NCI-H1048 (cell line): ENCODE measurements at places on chromosomes 2 and 18.

- DNase-seq, result no peak
These were observed 162.8 kb downstream of the LRP1B start for GRCh38 chr2:141967980-141968379.

GRCh38 chr2:85785027-85785822, 31.4 kb downstream of the ATOH8 start:
- DNase-seq, result no peak

DNA sequence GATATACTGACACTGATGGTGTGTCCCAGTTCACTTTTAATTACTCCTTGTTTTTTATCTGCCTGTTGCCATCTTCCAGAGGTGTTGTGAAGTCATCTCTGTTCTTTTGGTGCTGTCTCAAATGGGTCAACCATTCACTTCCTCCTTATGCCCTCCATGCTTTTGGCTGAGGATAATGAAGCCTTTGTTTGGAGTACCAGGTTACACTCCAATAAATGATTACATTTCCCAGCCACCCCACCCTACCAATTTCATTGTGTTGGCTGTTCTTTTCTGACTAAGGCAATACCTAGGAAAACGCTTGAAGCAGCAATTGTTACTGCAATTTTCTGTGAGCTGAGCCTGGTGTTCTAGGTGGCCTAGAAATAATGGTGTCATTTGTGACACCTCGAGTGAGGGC, 29.8 kb upstream of the ACTG2 start:
- DNase-seq, result no peak

- no peak for DNase-seq
These were observed 32.3 kb downstream of the MYO5B start for GRCh38 chr18:50162486-50163304.

DNA sequence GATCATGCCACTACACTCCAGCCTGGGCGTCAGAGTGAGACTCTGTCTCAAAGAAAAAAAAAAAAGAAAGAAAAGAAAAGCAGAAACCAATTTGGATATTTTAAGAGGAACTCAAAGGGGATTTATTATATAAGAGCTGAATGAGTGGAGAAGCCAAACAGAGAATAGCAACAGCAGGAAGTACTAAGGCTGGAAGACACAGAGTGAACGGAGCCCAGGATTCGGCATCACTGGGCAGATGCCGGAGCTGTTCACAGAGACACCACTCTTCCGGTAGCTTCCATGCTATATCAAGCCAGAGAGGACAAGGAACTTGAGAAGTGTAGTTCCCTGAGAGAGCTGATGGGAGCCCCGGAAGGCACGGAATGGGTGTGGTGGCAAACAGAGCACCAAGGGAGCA, 47.0 kb upstream of the CABLES1 start:
- DNase-seq, result no peak

GRCh38 chr2:11303290-11304013, 41.0 kb downstream of the ROCK2 start:
- DNase-seq, result no peak

GRCh38 chr18:10330428-10330827, 124.0 kb upstream of the APCDD1 start:
- DNase-seq, result no peak

DNA sequence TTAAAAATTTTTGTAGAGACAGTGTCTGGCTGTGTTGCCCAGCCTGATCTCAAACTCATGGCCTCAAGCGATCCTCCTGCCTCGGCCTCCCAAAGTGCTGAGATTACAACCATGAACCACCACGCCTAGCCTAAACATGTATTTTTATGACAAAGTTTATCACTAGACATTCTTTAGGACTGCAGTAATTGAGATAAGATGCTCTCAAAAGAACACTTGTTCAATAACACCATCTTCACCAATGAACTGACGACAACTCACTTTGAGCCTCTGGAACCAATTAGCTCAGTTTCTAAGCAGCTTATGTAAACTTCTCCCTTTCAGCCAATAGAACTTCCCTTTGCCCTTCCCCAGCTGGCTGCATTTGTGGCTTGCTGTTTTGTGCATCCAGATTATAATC, 15.3 kb upstream of the PPP4R1 start:
- no peak for DNase-seq

DNA sequence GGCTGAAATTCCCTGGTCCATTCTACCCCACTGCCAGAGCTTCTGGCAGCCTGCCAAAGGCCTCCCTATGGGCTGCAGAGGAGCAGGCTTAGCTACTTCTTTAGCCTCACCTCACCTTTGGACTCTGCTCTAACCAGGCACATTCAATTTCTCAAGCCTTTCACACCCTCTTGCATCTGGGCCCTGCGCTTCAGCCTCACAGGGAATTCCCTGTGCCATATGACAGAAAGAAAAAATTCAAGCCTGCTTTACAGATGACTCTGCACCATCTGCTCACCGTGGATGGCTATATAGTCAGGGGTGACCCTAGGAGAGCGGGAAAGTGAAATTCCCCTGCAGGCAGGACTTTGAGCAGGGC, 62.5 kb downstream of the REEP1 start:
- no peak for DNase-seq

- DNase-seq, result no peak
These were observed 34.6 kb upstream of the IMPA2 start for GRCh38 chr18:11946756-11947155.

- DNase-seq, result no peak
These were observed 33.3 kb downstream of the BMP10 start for GRCh38 chr2:68837861-68838341.

DNA sequence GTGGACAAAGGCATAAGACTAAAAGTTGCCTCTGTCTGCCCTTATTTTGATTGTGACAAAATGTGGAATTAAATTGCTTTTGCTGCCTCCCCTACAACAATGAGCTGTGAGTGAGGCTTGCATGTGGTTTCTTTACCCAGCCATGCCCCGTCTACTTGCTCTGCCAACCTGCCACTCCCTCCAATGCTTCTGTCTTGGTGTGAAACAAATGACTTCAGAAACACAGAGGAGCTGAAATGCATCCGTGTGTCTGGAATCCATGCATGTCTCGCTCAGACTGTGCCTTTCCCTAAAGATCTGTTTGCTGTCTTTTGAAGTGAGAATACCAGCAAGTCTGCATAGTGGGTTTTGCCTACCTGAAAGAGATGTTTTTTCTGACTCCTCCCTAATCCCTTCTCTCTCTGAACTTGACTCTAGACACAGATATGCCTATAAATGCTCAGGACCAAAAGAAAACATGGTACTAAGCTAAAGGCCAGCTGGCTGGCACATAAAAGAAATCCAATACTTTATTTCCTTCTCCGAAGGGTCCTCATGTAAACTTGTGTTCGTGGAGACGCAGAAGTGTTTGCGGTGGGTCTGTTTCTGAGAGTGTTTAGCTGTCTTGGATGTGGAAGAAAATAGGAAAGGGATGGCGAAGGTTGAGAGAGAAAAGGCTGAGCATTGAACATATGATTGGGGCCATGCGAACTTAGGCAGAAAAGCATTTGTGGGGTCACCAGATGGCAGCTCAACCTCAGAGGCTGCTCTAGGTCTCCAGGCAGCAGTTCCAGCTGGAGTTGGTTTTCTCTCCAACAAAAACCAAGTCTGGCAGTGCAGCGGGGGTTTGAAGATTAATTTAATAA, 120.5 kb downstream of the CCBE1 start:
- DNase-seq, result no peak

GRCh38 chr18:65610939-65611338, 139.9 kb upstream of the CDH7 start:
- DNase-seq, result no peak

GRCh38 chr2:207514451-207514850, 15.3 kb upstream of the CREB1 start:
- no peak for DNase-seq

DNA sequence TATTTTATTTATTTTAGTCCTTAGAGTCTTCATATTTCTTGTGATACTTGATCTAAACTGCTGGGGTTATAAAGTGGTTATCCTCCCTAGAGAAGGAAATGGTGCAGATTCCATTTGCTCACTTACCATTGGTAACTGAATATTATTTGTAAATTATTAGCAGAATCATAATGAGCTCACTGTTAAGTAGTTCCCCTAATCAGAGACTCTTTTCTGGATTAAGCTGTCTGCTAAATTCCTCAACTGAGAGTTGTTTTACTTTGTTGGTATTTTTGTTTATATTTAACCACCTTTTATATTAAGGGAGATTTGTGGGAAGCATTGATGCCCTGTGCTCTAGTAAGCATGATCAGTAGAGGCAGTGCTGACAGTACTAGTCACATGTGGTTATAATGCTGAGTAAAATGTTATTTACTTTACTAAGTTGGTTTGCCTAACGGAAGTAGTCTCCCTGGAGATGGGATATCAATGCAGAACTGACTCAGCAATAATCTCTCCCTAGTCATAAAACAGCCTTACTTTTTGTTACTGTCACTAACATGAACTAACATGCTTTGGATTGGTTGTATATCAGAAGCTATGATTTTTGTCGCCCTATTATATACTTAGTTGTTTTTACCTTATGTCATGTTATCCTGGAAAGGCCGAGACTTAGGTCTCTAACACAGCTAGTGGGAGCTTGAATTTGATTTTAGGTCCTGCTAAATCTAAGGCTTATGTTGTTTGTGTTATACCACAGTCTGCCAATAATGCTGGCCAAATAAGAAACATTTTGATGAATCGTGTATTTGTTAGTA, 166.7 kb downstream of the MCFD2 start:
- no peak for DNase-seq

- no peak for DNase-seq
These were observed 33.9 kb upstream of the FOSL2 start for GRCh38 chr2:28358668-28359201.

- DNase-seq, result no peak
These were observed 691 bp downstream of the BIRC6 start for GRCh38 chr2:32357318-32358110.

DNA sequence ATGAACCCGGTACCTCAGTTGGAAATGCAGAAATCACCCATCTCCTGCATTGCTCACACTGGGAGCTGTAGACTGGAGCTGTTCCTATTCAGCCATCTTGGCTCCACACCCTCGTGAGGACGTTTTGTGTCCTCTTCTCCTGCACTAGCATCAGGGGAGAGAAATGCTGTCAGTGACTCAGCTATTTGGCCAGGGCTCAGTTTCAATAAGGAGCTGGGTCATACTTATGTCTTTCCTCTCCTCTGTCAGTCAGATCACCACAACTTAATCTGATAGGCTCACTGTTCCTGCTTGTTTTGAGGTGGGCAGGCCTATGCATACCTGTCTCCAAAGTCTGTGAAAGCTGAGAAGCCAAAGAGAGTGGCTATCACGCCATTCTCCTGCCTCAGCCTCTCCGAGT, 921.2 kb downstream of the DCC start:
- no peak for DNase-seq

GRCh38 chr2:151157000-151157735, 104.5 kb downstream of the RBM43 start:
- no peak for DNase-seq

- DNase-seq, result no peak
These were observed 28.9 kb upstream of the IER3IP1 start for GRCh38 chr18:47204908-47205522.

- DNase-seq, result no peak
These were observed 42.7 kb downstream of the ST6GAL2 start for GRCh38 chr2:106843001-106843909.

DNA sequence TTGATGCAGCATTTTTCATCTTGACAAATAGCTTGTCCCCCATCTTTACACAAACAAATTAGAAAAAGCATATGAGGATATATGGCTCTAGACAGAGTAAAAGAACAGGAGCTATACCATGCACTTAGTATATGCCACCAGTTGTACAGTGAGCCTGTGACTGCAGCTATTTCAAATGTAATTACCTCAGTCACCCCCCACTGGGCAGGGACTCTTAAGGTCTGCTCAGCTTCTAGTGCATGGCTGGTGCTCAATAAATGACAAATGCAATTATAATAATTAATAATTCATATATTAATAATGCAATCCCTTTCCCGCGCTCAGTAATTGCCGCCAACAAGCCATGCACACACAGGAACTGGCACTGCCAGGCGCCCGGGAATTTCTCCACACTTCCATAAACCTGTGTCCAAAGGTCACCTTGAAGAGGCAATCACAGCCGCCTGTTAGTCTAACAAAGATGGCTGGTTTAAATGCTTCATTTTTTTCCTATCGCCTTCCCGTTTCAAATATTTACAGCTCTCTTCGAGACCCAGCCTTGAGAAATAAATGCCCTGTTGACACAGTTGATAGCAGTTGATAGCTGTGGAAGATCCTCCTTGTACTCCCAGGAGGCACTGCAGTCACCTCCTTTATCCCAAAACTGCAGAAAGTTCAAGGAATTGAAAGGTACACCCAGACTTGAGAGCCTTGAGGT, 156.6 kb downstream of the INO80D start:
- DNase-seq, result no peak

DNA sequence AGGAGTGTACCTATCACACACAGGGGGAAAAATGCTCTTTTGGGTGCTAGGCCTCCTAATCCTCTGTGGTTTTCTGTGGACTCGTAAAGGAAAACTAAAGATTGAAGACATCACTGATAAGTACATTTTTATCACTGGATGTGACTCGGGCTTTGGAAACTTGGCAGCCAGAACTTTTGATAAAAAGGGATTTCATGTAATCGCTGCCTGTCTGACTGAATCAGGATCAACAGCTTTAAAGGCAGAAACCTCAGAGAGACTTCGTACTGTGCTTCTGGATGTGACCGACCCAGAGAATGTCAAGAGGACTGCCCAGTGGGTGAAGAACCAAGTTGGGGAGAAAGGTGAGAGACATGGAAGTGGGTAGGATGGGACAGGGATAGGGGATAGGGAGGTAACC, 12.2 kb downstream of the DHRS9 start:
- DNase-seq, result no peak

GRCh38 chr2:176234156-176234555, 35.1 kb upstream of the MTX2 start:
- DNase-seq, result no peak

GRCh38 chr2:238114331-238114841, 14.2 kb downstream of the ESPNL start:
- DNase-seq, result no peak

DNA sequence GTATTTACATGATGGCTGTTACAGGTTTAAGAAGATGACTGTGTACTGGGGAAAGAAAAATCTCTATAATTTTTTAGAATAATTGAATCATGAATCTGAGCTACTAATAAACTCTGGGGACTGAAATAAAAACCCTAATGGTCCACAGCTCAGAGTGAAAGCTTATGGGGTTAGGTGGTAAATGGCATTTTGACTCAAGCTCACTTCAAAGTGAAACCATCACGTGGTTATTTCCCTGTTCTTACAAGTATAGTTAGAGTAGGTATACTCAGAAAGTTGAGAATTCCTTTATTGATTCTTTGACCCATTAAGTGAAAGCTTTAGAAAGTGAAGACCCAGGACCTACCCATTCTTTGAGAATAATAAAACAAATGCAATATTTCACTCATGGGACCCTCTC, 626.2 kb upstream of the SETBP1 start:
- DNase-seq, result no peak

GRCh38 chr2:199465390-199465789, 7.7 kb upstream of the SATB2 start:
- DNase-seq, result no peak
